Stimulated activated CD8-positive, alpha-beta memory T cell treated with anti-CD3 and anti-CD28 coated beads, Interleukin-12 subunit alpha, Interleukin-12 subunit beta, amount 100 ng/mL, for 1 hour (primary cell): ENCODE measurements at places on chromosomes 6 and 20.

DNA sequence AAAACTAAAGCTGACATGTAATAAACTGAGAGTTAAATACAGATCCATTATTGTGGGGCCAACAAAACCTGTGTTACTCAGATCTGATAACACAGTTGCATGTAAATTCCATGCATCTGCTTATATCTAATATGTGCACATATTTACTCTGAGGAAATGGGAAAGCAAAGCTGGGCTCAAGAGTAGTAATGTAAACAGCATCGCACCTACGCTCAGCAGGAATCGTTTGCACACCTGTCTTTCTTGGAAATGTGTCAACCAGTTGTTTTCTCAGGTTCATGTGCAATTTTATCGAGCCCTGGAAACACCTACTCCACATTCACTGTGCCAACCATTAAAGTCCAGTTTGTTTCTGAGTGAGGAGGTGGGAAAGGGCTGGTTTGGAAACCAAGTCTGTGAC lies 80.3 kb upstream of the CNKSR3 start:
- DNase-seq = no peak

- no peak for DNase-seq
Measured at GRCh38 chr20:26243731-26244130, 547.1 kb upstream of the ZNF337 start.

- no peak for DNase-seq
Measured at GRCh38 chr20:24968278-24968800, 19.3 kb downstream of the CST7 start.

DNA sequence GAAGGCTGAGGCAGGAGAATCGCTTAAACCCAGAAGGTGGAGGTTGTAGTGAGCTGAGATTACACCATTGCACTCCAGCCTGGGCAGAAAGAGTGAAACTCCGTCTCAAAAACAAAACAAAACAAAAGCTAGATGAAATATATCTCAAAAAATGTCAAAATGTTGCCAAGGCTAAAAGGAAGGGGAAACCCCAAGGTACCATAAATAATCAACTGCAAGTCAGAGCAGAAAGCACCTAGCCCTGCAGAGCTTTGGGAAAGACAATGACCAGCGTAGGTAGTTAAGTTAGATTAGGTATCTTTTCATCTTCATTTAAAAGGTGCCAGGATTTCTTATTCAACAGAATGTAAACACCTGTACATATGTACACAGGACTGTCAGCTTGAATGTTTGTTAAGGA lies 33.0 kb downstream of the AKIRIN2 start:
- no peak for DNase-seq

- no peak for DNase-seq
Measured at GRCh38 chr20:43936805-43937204, 22.2 kb downstream of the TOX2 start.

- no peak for DNase-seq
Measured at GRCh38 chr6:90416322-90416721, 119.7 kb upstream of the BACH2 start.

- DNase-seq = no peak
Measured at GRCh38 chr6:52251113-52251512, 6.8 kb upstream of the IL17F start.

GRCh38 chr6:158194487-158195280 lies 26.5 kb downstream of the GTF2H5 start:
- no peak for DNase-seq

DNA sequence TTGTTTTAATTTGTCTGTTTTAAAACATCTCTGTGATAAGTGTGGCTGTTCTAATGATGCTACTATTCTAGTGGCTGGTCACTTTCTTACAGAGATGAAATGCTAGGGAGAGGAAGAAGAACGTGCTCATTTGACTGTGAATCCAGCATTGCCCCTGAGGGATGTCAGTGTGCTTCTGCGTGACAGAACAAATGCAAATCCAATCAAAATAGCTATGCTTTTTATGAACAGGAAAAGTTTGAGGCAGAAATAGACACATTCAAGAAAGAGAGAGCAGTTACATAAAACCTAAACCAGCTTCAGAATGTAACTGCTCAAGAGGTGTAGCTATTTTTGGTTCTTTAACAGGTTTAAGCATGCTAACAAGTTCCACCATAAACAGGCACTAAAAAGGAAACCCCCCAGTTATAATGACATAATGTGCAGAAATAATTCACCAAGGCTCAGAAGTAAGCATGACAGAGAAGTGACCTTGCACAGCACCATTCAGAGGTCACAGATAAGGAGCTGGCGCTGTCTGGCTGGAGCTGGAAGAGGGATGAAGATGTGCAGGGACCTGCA lies 385.3 kb downstream of the EPM2A start:
- DNase-seq = no peak

DNA sequence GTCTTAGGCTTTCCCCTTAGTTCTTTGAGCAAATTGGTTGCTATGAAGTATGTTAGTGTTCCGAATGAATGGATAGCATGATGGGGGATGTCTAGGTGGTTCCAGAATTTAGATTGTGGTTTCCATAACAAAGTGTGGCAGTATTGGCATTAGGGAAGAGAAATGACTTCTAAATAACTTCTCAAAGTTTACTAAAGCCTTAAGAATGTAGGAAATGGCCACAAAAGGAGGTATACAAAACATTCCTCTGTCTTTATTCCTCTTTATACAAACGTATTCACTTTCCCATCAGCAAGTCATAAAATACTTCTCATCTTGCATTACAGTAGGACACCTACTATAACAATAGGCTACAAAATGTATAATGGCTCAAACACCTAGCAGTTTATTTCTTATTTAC lies 279.6 kb downstream of the ESR1 start:
- no peak for DNase-seq

DNA sequence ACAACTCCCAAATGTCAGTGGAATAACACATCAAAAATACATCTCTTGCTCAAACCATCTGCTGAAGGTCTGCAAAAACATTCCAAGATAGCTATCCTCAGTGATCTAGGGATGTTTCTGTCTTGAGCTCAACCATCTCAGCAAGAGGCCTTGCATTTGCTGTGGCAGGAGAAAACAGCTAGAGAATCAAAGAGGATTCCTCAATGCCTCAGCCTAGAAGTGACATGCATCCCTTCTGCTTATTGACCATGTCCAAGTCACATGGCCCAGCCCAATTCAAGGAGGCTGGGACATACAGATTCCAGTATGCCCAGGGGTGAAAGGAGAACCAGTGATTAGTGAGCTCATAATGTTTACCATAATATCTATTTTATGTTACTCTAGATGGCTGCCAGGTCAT lies 269.5 kb downstream of the PLCB1 start:
- DNase-seq = no peak

DNA sequence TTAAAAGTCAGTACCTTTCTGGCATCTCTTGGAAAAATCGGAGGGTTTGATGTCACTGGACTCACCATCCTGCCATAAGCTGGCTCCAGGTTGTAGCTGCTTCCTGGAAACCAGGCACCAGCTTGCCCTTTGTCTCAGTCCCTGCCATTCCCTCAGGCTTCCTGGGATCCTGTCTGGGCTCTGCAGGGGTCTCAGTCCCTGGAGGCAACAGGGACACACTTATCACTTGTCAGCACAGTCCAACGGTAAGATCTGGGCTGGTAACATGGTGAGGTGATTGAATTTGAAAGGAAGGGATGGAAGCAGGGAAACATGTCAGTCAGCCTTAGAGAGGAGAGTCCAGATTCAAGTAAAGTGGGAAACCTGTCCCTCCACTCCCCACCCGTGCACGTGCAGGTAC lies 147.6 kb upstream of the ECI2 start:
- no peak for DNase-seq

- no peak for DNase-seq
Measured at GRCh38 chr20:45410887-45411286, 2.8 kb downstream of the DBNDD2 start.

DNA sequence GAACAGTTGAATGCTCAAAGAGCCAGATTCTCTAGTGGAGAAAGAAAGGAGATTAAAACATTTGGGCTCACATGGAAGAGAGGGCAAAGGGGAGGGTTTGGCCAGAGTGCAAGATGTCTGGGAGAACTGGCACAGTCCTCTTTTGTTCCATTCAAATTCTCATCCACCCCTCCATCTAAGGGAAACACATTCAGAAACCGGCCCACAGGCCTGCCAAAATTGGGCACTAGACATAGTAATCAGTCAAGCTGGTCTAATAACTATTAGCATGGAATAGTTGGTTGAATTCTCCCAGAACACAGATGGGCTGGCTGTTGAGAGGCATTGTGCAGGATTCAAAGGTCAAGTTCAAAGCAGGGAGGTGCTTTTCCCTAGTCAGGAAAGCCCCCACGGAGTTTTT lies 341.4 kb upstream of the IRAK1BP1 start:
- no peak for DNase-seq

DNA sequence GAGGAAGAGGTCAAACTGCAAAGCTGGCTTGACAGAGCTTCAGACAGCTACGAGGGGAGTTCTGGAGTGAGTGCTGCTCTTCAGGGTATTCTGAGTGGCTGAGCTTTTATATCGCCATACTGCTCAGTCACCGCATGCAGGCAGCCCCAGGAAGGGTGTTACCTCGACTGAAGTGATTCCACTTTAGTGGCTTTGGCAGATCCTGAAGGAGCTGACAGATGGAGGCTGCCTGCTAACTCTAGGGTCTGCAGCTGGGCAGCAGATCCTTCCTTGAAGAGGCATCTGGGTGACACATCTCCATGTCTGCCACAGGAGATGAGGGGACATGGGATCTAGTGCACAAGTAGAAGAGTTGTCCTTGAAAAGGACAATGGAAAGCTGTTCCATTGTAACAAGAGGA lies 3.7 kb upstream of the DEK start:
- DNase-seq = no peak
